Lower leg skin (tissue), 4 donors: ENCODE measurements at places on chromosomes 4 and X. TPM values are rescaled to one million over a fixed set of nuclear protein-coding genes. Genes with fewer than 3 reads are reported as not detected.

- no peak for DNase-seq
These were observed 169.2 kb upstream of the LEF1 start for GRCh38 chr4:108337923-108338322.

DNA sequence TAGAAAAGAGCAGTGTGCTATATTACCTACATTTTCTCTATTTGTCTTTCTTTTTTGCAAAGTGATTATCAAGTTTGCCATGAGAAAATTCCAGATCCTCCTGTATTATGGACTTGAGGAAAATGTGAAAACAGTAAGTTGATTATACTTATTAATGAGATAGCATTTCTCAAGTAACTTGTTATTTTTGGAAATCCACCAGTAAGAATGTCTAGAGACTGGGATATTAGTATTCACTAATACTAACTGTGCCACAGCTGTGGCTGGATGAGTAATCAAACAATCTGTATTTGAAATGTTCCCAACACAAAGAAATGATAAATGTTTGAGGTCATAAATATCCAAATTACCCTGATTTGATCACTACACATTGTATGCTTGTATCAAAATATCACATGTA lies 147.0 kb upstream of the CTSO start:
- no peak for DNase-seq

Gene SLC6A14
- total RNA-seq: 12.6 TPM

DNA sequence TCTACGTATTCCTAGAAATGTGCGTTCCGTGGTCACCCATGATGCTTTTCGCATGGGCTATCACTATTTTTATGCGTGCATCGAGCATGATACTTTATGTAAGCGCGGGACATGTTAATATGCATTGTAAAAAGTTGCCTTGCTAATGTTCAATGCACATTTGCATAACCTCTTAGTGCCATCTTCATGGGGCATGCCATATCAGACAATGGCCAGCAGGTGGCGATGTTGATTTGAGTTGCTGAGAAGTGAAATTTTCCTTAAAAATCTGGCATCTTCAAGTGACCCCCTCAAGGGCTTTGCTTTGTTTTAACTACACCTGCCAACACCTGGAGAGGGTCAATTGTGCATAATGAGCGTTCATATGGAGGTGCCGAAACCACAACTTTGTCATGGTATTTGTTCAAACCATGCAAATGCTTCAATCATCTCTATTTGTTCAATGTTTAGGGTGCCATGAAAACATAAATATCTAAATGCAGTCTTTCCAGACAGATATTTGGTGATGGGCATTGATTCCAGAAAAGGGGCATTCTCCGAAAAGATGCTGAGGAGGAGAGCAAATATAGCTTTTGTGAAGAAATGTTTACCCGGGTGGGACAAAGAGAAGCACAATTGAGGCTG lies 833.9 kb upstream of the PRKX start:
- DNase-seq: no peak

Gene SMPX
- not detected for total RNA-seq

DNA sequence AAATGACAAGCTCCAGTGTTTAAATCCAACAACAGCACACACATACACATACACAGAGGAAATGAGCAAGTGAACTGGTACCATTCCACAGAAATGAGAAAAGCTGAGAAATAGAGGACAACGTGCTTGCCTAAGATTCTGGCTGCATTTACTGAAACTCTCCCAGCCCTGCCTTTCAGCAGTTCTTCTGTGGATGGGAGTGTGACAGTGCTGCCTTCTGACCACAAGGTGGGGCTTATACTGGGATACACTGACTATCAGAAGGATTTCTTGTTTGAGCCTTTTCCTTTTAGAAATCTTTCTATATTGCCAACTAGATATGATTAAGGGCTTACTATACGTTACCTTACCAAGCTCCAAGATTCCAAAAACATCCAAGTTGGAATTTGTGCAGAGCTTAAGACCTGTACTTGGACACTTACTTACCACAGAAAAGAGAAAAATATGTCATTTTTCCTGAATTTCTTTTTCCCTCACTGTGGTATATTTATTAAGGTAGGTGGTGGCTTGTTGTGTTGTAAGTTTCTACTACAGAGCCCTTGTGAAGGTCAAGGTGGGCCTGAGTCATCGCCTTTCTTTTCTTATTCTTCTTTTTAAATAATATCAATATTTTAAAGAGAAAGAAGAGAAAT lies 10.7 kb upstream of the CXCL8 start:
- peak; percentile 72 for DNase-seq

Gene MAP3K15
- 0.11 TPM for total RNA-seq

DNA sequence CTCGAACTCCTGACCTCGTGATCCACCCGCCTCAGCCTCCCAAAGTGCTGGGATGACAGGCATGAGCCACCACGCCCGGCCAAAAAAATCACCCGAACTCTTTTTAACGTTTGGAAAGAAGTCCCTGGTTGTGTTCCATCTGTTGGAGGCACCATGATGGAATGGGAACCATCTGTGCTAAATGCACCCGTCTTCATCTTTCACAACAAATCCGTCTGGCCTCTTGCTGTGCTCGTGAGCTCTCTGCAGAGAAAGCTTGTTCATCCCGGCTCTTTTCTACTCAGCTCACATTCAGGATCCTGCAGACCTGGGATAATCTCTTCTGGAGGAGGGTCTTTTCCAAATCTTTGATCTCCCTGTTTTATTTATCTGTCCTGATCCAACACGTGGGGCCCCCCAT lies 188.8 kb downstream of the CRLF2 start:
- DNase-seq: no peak

Gene EDA
- 5.8 TPM for total RNA-seq

Gene UCP1
- not detected for total RNA-seq

Gene TCEAL2
- 0.32 TPM for total RNA-seq

DNA sequence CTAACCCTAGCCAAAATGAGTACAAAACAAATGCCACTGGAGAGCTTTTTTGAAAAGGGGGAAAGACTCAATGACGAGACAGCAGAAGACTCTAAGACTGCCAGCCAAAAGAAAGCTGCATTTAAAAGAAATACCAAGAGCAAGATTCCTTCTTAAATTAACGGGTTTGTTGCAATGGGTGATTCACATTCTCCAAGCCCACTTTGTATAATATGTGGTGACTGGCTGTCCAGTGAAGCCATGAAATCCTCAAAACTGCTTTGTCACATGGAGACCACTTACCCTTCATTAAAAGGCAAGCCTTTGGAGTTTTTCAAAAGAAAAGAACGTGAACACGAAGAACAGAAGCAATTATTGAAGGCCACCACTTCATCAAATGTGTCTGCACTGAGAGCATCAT lies 68.2 kb downstream of the MRPL1 start:
- DNase-seq: no peak

- no peak for DNase-seq
These were observed 141.5 kb downstream of the TENM3 start for GRCh38 chr4:182384631-182385091.

DNA sequence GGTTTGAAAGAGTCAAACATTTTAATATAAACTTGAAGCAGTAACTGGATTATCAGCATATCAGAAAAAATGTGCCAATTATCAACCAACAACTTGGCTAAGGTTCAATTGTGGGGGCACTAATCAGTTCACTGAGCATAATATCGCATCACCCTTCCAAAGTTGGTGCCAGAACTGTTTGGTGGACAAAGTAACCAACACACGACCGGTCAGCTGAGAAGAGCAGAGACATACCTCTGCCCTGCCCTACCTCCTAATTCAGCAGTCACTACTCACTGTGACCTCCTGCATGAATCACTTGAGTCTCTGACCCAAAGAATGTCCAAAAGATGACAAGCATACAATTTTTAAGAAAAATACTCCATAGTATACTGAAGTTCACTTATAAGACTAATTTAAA lies 53.2 kb downstream of the TSPAN5 start:
- no peak for DNase-seq

DNA sequence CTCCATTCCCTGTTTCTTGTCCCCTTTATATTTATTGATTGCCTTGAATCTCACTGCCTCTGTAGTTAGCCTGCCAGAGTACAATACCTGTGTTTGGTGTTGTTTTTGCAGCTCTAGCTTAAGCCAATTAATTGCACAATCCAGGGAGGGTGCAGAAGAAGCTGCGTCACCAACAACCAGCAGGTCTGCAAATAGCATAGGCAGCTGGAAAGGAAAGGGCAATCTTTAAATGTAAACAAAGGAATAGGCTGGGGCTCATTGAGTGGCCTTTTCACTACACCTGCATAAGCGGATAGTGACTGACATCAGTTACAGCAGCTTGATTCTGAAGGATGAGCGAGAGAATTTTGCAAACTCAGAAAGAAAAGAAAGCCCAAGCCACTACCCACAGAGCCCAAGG lies 106.8 kb upstream of the RAI2 start:
- DNase-seq: no peak

- no peak for DNase-seq
These were observed 24.5 kb downstream of the REPS2 start for GRCh38 chrX:16970977-16971376.

Gene HADH
- 36.8 TPM for total RNA-seq

- no peak for DNase-seq
These were observed 154.0 kb upstream of the AADAT start for GRCh38 chr4:170243662-170244288.

DNA sequence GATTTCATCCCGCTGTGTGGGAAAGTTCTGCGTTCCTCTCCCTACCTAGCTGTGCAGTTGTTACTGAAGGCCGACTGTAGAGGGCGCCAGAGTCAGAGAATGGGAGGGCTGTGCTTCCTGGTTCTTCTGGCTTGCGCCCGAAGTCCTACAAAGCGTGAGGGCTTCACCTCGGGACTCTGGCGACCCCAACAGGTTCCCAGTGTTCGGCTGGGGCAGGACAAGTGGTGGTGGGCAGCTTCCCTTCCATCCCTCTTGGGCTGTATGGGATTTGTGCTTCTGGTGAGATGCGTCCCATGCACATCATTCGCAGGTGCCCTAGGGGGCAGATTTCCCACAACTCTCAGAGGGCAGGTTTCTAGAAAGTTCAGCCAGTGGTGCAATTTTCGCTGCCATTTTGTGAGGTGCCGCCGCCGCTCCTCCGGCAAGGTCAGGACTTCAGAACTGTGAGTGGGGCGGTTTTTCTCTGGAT lies 27.3 kb downstream of the CT45A1 start:
- peak; percentile 73 for DNase-seq

DNA sequence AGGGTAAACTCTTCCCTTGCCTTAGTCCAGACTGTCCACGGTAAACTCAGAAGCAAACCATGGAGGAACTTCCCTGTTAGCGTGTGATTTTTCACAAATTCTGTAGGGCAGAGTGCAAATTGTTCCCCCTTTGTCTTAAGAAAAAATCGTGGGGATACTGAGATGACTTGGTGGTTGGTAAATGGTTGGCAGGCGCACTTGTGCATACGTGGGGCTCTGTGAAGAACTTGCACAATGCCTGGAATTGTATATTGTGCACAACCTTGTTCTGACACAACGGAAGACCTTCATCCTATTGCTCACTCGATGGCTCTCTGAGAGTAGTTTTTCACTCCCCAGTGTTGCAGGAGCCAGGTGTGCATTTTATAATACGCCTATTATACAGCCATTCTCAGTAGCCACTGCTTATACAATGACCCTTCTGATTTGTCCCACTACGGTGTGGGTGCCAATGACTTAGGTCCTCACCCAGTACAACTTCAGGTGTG lies 150.0 kb downstream of the SPRY1 start:
- DNase-seq: no peak
